ENCODE measurements at places on chromosomes 13 and 19.

- no peak for DNase-seq
These were observed 603.9 kb downstream of the DCT start for GRCh38 chr13:93875547-93875946.

GRCh38 chr19:46471116-46471733, at the start of gene PNMA8A:
Gene PNMA8A (minus strand): TSS chr19:46471563. CDS start chr19:46471035, 528 bp downstream.
- no peak for DNase-seq

- DNase-seq = peak; percentile 99
These were observed at the start of gene DACT3 for GRCh38 chr19:46661020-46661731. Gene DACT3 (minus strand): TSS chr19:46661182. CDS start chr19:46661064, 118 bp downstream.

GRCh38 chr13:113371061-113371460, 7.1 kb upstream of the GRTP1 start:
- no peak for DNase-seq

DNA sequence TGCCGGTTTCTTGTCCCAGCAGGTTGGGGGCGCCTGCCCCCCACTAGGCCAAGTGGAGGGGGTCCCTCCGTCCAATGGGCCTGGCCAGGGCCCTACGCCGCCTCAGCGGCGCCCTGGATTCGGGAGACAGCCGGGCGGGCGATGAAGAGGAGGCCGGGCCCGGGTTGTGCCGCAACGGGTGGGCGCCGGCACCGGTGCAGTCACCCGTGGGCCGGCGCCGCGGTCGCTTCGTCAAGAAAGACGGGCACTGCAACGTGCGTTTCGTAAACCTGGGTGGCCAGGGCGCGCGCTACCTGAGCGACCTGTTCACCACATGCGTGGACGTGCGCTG, 6.2 kb downstream of the KCNJ14 start:
- DNase-seq = no peak

GRCh38 chr13:87122551-87122950, 548.6 kb upstream of the SLITRK5 start:
- DNase-seq = no peak

- no peak for DNase-seq
These were observed 20.7 kb downstream of the TBC1D4 start for GRCh38 chr13:75461314-75461713.

DNA sequence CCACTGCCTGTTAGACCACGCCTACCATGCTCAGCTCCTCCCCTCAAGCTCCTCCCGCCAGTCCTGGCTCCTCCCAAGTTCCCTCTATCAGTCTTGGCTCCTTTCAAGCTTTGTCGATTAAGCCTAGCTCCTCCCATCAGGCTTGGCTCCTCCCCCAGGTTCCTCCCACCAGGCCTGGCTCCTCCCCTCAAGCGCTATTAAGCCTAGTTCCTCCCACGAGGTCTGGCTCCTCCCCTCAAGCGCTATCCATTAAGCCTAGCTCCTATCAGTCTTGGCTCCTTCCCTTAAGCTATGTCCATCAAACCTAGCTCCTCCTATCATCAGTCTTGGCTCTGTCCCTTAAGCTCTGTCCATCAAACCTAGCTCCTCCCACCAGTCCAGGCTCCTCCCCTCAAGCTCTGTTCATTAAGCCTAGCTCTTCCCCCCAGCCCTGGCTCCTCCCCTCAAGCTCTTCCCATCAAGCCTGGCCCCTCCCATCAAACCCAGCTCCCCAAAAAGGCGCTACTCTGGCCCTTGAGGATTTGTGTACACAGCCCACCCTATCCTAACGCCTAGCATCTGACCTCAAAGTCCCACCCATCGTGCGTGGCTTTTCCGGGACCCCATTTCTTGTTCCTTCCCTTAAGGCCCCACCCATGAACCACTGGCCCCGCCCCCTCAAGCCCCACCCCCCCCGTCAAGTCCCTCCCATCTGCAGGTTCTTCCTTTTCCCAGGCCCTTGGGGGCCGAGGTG, 10.0 kb downstream of the CAMSAP3 start:
- DNase-seq = no peak
